Fibroblast of lung (primary cell): ENCODE measurements at places on chromosomes 13 and 19.

- no peak overlapping the region for H3K27ac ChIP-seq
- H3K27me3 ChIP-seq = no peaks in the 10 kb centered on the region
- DNase-seq = no peak
- no peaks in the 10 kb centered on the region for H3K4me1 ChIP-seq
These were observed 52.7 kb downstream of the TRPM4 start for GRCh38 chr19:49210108-49210900.

GRCh38 chr13:32310134-32310706 lies 4.9 kb downstream of the ZAR1L start:
- no peaks in the 10 kb centered on the region for H3K4me1 ChIP-seq
- peak overlapping the region; percentile 51 for H3K27ac ChIP-seq
- DNase-seq = peak; percentile 83
- H3K4me3 ChIP-seq = peak overlapping the region; percentile 11
- no peaks in the 10 kb centered on the region for H3K27me3 ChIP-seq
- no peaks in the 10 kb centered on the region for H3K36me3 ChIP-seq

GRCh38 chr13:80334597-80335260 lies 6.2 kb downstream of the SPRY2 start:
- no peak overlapping the region for H3K27ac ChIP-seq
- H3K4me3 ChIP-seq = peak overlapping the region; percentile 98
- DNase-seq = peak; percentile 47
- H3K36me3 ChIP-seq = peaks cover 11% of the 10 kb centered on the region
- H3K4me1 ChIP-seq = peaks cover 2% of the 10 kb centered on the region

- no peaks in the 10 kb centered on the region for H3K4me1 ChIP-seq
- no peaks in the 10 kb centered on the region for H3K27me3 ChIP-seq
- no peak for DNase-seq
- H3K36me3 ChIP-seq = no peaks in the 10 kb centered on the region
- H3K4me3 ChIP-seq = no peak overlapping the region
These were observed 9.0 kb upstream of the TEX26 start for GRCh38 chr13:30923418-30923817.

- peak overlapping the region; percentile 50 for H3K27ac ChIP-seq
- no peak for DNase-seq
- no peaks in the 10 kb centered on the region for H3K27me3 ChIP-seq
- H3K4me3 ChIP-seq = no peak overlapping the region
- peaks cover 4% of the 10 kb centered on the region for H3K36me3 ChIP-seq
These were observed 14.3 kb downstream of the HNRNPM start for GRCh38 chr19:8459095-8459494.

- no peak overlapping the region for H3K4me3 ChIP-seq
- no peaks in the 10 kb centered on the region for H3K36me3 ChIP-seq
- peak overlapping the region; percentile 64 for H3K27ac ChIP-seq
- peaks cover 13% of the 10 kb centered on the region for H3K4me1 ChIP-seq
These were observed 527.9 kb downstream of the MYO16 start for GRCh38 chr13:109157275-109157674.

- DNase-seq = no peak
- H3K27me3 ChIP-seq = no peaks in the 10 kb centered on the region
- no peaks in the 10 kb centered on the region for H3K4me1 ChIP-seq
These were observed 29.2 kb downstream of the ZNF701 start for GRCh38 chr19:52599241-52599640.

GRCh38 chr19:35712567-35713505 lies 5.0 kb upstream of the KMT2B start:
- no peak overlapping the region for H3K4me3 ChIP-seq
- no peak for DNase-seq
- peaks cover 3% of the 10 kb centered on the region for H3K4me1 ChIP-seq
- H3K27me3 ChIP-seq = peaks cover 2% of the 10 kb centered on the region
- no peak overlapping the region for H3K27ac ChIP-seq
- no peaks in the 10 kb centered on the region for H3K36me3 ChIP-seq

DNA sequence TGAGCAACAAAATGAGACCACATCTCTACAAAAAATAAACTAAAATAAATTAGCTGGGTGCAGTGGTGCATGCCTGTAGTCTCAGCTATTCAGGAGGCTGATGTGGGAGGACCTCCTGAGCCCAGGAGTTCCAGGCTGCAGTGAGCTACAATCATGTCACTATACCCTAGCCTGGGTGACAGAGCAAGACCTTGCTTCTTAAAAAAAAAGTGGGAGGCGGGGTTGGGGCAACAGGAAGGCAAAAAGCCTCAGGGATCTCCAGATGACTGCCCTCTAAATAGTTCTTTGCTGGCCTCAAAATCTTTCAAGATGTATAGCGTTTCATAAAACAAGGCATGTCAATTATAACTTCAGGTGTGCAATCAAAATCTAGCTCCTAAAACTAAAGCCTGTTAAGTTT lies 18.5 kb downstream of the CEACAM8 start:
- H3K4me3 ChIP-seq = no peak overlapping the region
- H3K27ac ChIP-seq = no peak overlapping the region
- no peak for DNase-seq
- H3K27me3 ChIP-seq = no peaks in the 10 kb centered on the region
- no peaks in the 10 kb centered on the region for H3K4me1 ChIP-seq

GRCh38 chr13:41691274-41691673 lies 233.9 kb downstream of the RGCC start:
- no peak for DNase-seq
- no peak overlapping the region for H3K27ac ChIP-seq
- no peaks in the 10 kb centered on the region for H3K27me3 ChIP-seq
- no peaks in the 10 kb centered on the region for H3K36me3 ChIP-seq
